ENCODE measurements at places on chromosomes 2 and 18. TPM values are rescaled to one million over a fixed set of nuclear protein-coding genes. Genes with fewer than 3 reads are reported as not detected.

- no peak for DNase-seq
Observed at GRCh38 chr2:132669908-132670495, at the start of gene LYPD1. LYPD1 (minus strand) TSS chr2:132670205; CDS start chr2:132669932, 273 bp downstream.

DAW1 gene
- 0.79 TPM for polyA plus RNA-seq

DNA sequence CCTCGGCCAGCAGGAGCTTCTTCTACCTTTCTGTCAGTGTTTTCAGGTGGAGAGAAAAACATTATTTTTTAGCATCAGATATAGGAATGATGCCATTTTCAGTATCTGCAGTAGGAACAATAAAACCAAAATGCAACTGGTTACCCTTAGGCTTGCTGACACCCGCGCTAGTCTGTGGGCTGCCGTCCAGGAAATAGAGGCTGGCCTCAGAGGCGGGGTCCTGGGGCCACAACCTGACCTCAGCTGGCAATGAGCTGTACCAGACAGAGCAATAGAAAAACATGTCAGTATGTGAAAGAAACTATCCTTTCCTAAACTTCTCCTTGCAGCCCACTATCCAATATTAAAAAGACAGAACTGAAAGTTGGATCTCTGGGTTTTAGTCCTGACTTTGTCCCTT lies 4.6 kb upstream of the ST6GAL2 start:
- DNase-seq, result no peak

CYS1 gene
- 6.1 TPM for polyA plus RNA-seq

PLB1 gene
- 0.70 TPM for polyA plus RNA-seq

DNA sequence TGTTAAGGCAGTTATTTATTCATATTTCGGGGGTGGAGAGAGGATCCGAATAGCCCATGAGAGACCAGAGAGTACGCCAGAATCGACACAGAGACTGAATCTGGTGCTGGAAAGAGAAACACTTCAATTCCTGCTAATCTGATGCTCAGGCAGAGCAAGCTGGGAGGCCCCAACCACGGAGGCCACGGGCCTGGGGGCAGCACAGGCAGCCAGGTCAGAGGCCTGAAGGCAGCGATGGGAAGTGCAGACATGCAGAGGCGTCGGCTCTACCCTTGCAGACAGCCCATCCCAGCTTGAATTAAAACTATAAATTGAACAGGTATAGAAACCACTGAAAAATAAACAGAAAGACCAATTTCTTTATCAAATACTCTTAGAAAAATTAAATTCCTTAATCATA lies 50.6 kb downstream of the PXDN start:
- no peak for DNase-seq

GRCh38 chr2:232147440-232148077 lies 186.0 kb downstream of the DIS3L2 start:
- no peak for DNase-seq

DNA sequence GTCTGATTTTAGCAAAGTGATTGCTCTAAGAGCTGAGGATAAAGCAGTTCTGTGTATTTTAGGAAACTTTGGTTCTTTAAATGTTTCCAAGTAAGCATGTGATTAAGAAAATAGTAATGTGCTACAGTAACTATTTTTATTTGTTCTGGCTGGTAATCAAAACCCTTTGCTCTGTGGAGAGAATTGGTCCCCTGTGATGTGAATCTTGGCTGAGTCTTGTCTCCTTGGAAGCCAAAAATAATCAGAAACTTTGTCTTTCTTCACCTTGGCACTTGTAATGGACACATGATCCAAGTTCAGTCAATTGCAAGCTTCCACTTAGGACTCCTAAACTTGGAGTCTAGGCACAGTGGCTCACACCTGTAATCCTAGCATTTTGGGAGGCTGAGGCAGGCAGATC lies 422.7 kb upstream of the CDH20 start:
- DNase-seq, result no peak

PLCD4 gene
- 7.4 TPM for polyA plus RNA-seq

DNA sequence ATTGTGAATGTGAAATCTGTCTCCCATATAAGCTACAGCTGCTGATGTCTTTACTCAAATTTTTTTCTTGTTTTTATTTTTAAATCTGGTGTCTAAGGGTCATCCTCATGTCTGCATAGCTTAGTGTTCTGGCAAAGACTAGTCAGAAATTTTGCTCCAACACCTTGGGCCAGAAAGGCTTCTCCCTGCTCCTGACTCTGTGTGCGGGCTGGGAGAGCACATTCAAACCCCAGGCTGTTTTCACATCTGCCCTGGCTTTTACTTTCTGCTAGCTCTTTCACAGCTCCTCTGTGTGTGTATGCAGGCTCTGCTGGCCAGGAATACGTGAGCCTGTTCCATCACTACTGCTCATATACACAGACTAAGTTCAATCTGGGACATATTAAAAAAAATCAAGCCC lies 102.9 kb upstream of the RIOK3 start:
- no peak for DNase-seq

- DNase-seq, result no peak
Observed at GRCh38 chr2:149387411-149387810, 57.0 kb downstream of the LYPD6 start.

GPD2 gene
- 21.4 TPM for polyA plus RNA-seq

DNA sequence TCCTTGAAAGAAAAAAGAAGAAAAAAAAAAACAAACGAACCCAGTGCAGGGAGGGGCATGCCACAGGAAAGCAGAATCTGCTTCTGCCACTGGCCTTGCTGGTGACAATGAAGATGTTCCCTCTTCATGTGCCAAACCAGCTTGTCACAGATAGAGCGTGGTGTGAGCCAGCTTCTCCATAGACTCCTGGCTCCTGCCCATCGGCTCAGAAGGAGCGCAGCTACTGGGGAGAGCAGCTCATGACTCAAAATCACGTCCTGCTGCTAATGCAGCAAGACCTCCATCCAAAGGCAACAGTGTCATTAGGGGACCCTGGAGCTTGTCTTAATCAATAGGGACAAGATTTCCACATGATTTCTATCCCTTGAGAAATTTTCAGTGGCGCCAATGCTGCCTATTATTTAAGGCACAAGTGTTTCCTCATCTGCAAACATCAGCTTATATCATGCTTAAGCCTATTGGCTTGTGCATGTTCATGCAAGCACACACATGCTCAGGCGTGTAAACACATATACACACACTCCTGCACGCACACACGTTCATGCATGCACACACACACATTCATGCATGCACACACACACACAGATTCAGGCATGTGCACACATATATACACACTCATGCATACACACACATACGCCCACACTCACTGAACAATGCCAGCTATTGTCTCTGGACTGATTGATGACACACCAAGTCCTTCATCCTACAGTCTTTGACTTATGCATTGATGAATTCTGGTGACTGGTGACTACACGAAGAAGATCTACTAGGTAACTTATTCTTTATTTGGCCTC lies 682.0 kb upstream of the ID2 start:
- DNase-seq, result no peak

GRCh38 chr2:42135381-42136312 lies 33.5 kb upstream of the EML4 start:
- no peak for DNase-seq

SCN7A gene
- 13.8 TPM for polyA plus RNA-seq

- no peak for DNase-seq
Observed at GRCh38 chr2:95001701-95002100, 23.8 kb upstream of the MAL start.

IAH1 gene
- polyA plus RNA-seq, result 42.8 TPM

DNA sequence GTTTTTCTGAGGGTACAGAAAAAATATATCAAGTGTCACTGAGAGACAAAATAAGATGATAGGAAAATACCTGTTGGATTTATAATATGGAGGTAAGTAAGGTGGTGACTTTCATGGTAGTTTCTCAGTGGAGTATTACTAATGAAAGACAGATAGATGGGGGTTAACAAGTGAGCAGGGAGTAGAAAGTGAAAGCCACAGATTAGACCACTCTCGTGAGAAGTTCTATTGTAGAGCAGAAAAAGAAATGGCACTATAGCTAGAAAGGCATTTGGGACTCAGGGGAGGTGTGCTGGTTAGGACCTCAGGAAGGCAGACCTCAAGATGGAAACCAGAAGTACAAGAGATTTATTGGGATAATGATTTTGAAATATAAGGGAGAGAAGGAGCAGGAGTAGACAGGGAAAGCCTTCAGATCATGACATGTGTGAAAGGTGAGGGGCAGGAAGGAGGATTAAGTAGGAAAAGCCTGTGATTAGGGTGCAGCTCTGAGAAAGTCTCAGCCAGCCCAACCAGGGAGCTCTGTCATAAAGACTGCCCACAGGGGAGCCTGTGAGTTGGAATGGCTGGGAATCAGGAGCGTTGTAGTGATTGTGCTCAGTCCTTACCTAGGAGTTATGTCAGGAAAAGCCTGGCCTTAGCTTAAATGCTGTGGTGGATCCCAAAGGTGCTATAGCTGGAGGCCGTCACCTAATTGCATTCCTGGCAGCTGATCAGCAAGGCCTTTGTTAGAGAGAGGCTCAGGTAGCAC lies 198.1 kb downstream of the IKZF2 start:
- no peak for DNase-seq

DNA sequence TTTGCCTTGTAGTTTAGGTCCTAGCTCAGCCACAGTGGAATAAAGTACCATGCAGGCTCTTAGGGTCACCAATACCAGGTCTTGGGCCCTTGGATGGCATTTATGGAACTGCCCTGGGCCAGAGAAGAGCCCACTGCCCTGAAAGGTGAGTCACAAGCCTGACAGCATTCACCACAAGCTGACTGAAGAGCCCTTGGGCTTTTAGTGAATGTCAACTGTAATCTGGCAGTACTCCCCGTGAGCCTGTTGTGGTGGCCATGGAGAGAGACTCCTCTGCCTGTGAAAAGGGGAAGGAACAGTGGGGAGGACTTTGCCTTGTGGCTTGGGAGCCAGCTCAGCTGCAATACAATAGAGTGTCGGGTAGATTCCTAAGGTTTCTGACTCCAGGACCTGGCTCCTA lies 1389.7 kb downstream of the DSC3 start:
- no peak for DNase-seq

DNA sequence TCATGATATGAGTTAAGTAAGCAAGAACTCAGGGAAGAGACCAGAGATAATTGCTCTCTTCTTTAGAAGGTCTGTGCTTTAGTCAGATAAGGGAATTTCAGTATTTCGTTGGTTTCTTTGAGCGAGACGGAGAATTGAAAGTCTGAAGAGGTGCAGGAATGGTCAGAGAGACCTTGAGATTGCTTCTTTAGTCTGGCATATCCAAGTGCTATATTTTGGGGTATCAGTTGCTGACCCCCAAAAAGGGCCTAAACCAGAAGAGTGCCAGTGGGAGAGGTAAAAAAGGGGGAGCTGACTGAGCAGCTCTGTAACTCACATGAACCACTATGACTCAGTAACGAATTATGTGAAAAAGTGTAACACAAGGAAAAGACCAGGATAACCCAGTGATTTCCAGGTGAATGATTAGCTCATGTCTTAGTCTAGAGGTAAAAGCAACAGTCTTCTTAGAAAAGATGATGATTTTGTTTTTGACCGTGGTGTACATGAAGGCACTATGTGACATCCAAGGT lies 932.9 kb downstream of the TDRD15 start:
- DNase-seq, result no peak

GRCh38 chr2:228987441-228988155 lies 283.5 kb downstream of the PID1 start:
- no peak for DNase-seq

DNA sequence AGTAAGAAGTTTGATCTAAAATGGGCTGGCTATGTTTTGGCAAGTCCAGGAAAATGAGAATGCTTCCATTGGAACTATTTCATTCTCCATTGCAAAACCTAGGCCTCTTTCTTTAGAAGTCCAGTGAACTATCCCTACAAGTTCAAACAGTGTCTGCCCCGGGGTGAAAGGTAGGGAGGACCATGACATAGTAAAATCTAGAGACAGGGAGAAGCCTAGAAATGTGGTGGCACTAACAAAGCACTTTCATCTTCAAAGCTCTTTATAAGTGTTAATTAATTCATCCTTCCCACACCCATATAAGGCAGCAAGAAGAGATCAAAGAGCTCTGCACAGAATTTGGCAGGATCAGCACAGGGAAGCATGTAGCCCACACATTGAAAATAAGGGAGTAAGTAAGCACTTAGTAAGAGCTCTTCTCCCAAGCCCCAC lies 214.5 kb downstream of the IRS1 start:
- no peak for DNase-seq

TOGARAM2 gene
- 0.15 TPM for polyA plus RNA-seq

SMYD1 gene
- polyA plus RNA-seq, result not detected

DNA sequence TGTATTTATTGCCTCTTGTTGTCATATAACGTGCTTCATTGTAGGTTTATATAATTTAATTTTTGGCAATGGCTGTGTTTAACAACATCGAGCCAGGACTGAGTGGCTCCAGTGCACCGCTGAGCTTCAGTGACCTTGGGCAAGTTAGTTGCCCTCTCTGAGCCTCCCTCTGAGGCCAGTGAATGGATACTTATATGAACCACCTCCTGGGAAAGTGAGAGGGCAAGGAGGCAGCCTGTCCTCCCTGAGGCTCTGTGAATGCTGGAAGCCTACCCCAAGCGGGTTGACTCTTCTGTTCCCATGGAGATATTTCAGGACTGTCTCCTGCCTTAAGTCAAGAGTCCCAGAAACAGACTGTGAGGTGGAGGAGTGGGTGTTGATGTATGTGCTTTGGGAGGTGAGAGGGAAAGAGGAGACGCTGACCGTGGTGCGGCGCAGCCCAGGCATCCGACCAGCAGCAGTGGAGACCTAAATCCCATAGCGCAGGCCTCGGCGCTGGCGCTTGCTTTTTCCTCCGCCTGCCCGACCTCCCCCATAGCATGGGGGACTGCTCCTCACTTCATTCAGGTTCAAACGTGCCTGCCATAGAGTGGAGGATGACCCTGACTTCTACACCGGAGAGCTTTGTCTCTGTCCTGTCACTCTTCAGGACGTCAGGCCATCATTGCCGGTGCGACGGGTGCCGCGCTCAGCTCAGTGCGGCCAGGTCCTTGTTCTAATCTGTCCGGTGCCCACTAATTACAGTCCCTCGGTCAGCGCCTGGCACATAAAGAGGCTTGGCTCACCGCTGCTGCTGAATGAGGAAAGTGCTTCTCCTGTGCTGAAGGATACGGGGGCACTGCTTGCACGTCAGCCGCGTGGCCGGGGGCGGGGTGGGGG lies 167.3 kb upstream of the HS6ST1 start:
- no peak for DNase-seq

GRCh38 chr2:28400419-28400818 lies 7.8 kb downstream of the FOSL2 start:
- DNase-seq, result no peak

DNA sequence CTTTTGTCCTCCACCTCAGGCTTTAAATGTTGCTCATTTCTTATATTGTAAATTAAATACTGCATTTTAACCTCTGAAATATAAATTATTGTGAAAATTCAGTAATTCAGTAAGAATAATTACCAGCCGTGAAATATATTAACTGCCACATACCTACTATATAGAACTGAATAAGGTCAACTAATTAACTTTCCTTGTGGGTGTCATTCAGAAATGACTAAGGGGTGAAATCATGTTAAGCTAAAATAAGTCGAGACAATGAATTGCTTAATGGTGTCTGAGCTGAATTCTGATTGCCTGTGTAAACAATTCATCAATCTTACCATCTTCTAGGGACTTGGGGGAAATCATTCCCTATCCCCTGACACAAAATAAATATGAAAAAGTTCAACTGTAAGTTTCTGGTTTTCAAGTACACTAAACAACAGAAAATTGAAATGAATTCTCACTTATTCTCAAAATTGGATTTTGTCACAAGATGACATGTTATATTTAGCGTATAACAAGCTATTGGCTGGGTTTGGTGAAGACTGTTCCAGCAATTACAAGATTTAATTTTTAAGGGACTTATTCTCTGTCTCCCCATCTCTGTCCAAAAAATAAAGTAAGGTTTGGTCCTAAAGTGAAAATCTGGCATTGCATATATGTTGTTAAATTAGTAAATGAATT lies 255.1 kb downstream of the METTL4 start:
- no peak for DNase-seq

GRCh38 chr18:41077076-41077475 lies 878.0 kb upstream of the PIK3C3 start:
- DNase-seq, result no peak

GRCh38 chr18:14075196-14075595 lies 57.0 kb downstream of the ZNF519 start:
- no peak for DNase-seq
